Osteoblast (primary cell): ENCODE measurements at places on chromosomes 3 and 15.
A peak's percentile ranks its signal among the peaks of the same experiment; 100 is the strongest.

- DNase-seq, result no peak
These were observed 794.4 kb upstream of the LMCD1 start for GRCh38 chr3:7707187-7707586.

- DNase-seq, result no peak
These were observed 111.9 kb downstream of the OXSM start for GRCh38 chr3:25901796-25902195.

GRCh38 chr3:122694966-122695365 is 14.3 kb downstream of the PARP14 start:
- DNase-seq, result no peak

DNA sequence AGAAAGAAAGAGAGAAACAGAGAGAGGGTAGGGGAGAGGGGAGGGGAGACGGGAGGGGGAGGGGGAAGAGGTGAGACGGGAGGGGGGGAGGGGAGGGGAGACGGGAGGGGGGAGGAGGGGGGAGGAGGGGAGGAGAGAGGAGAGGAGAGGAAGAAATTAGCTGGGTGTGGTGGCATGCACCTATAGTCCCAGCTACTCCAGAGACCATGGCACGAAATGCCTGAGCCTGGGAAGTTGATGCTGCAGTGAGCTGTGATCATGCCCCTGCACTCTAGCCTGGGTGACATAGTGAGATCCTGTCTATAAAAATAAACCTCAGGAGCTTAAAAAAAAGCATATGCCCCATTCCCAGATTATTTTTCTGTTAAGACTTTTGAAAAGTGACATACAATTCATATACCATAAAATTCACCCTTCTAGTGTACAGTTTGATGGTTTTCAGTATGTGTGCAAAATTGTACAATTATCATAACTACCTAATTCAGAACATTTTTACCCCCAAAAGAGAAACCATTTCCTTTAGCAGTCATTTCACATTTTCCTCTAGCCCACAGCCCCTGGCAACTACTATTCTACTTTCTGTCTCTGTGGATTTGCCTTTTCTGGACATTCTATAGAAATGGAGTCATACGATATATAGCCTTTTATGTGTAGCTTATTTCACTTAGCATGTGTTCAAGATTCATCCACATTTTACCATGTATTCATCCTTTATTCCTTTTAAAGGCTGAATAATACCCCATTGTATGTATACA is 699.6 kb downstream of the FHIT start:
- no peak for DNase-seq

DNA sequence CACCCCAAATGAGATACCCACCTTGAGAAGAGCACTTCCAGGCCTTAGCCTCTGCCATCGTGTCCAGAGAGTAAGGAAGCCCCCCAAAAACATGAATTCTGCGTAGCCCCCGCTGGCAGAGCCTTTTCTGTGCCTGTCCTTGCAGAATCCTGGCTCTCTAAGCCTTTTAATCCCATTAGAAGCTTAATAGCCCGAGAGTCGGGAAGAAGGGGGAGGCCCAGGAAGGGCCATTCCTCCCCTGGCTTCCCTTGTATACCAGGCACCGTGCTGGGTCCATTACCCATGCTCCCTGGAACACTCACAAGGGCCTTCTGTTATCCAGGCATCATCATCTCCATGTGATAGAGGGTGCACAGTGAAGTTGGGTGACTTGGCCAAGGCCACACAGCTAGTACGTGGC is 7.1 kb downstream of the SPTBN5 start:
- DNase-seq, result peak; percentile 70

- DNase-seq, result no peak
These were observed 6.6 kb upstream of the CCNL1 start for GRCh38 chr3:157166561-157166960.

DNA sequence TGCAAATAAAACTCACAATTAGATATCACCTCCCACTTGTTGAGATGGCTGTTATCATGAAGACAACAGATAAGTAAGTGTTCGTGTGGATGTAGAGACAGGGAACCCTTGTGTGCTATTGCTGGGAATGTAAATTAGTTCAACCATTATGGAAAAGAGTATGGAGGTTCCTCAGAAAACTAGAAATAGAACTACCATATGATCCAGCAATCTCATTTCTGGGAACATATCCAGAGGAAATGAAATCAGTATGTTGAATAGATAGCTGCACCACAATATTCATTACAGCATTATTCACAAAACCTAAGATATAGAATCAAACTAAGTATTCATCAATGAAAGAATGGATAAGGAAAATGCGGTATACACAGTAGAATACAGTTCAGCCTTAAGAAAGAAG is 418.7 kb upstream of the CNTN6 start:
- DNase-seq, result no peak

GRCh38 chr15:91348752-91349500 is 248.9 kb downstream of the SV2B start:
- DNase-seq, result no peak

DNA sequence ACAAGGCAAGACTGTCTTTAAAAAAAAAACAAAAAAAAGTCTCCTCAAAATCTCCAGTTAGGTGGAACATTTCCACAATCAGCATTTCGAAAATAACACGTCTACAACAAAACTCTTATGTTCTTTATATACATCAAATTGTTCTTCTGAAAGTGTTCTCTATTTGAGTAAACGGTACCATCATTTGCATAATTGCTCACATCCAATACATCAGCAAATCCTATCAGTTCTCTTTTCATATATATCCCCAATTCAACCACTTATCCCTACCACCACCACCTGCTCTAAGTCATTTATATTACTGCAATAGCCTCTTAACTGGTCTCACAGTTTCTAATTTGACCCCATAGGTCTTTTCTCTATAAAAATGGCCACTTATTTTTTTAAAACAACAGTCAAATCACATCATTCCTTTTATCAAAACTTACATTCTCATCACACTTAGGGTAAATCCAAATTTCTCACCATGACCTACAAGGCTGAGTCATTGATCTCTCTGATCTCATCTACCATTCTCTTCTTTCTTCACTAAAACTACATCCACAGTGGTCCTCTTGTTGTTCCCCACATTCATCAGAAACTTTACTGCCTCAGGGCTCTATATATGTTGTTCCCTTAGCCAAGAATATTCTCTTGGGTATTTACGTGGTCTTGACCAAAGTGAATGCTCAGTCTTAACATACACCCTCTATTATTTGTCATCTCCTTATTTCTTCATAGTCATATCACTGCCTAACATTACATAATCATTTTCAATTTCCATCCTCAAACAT is 237.0 kb downstream of the SCAPER start:
- no peak for DNase-seq

GRCh38 chr3:138909904-138910303 is 37.0 kb downstream of the FOXL2 start:
- peak; percentile 44 for DNase-seq

GRCh38 chr3:72657666-72658065 is 190.6 kb downstream of the SHQ1 start:
- no peak for DNase-seq

GRCh38 chr3:156981005-156981404 is 154.9 kb downstream of the LEKR1 start:
- no peak for DNase-seq

GRCh38 chr3:131917006-131917405 is 117.8 kb downstream of the CPNE4 start:
- DNase-seq, result no peak

GRCh38 chr3:73391984-73392383 is 232.8 kb downstream of the PDZRN3 start:
- no peak for DNase-seq

DNA sequence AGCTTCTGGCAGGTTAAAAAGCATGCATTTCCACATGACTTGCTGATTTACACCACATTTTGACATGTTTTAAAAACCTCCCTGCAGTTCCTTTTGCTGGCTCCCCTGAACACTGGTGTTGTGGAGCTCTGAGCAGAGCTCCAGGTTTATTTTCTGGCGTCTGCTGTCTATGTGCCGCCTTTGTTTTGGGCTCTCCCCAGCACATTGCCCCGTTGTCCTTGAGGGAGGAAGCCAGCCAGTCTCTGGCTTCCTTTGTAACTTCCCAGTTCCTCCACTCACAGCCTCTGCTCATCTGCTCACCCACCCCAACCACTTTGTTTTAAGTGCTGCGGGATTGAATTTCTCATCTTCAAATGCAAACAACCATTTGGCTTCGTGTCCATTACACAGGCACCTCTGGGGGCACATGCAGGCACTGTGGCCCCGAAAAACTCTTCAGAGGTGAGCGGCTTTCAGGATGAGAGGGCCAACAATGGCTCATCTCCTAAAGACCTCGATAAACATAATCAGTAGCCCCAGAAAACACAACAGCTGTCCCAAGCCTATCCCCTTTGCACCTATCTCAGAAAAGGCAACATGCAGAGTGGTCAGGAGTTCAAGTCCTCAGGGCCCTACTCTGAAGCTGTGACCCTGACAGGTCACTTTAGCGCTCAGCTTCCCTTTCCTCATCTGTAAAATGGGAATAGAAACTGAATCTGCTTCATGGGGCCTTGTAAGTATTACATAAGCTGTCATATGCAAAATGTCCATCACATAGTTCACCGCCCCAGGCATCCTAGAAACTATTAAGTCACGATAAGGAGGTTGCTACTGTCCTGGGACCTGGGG is 1.3 kb upstream of the MEF2A start:
- peak; percentile 85 for DNase-seq

DNA sequence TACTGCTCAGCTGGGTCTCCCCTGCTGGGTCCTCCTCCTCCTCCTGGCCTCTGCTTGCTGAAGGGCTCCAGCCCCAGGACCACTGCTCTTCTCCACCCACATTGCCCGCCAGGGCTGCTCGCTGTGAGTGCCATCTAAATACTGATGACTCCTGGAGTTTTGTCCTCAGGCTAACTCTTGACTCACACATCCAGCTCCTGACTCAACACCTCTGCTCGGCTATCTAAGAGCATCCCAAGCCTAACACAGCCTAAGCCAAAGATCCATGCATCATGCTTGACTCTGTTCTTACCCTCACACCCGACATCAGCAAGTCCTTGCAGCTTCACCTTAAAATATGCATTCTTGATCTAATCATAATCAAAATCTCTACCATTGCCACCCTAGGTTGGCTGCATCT is 260.2 kb downstream of the KLF13 start:
- DNase-seq, result no peak

DNA sequence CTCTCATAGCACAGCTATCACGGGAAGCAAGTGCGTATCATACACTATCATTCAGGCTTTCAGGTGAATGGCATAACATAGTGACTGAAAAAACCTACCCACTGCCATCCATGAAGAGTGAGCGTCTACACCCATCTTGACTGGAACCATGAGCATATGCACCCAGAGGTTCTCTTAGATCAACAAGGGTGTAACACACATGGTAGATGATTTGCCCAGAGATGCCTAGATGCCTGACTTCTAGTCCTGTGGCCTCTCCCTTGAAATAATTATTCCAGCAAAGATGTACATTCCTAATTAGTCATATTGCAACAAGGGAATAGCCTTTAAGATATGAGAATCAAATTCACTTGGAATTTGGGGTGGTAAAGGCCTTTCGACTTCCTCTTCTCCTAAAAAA is 228.4 kb downstream of the GREM1 start:
- no peak for DNase-seq

- peak; percentile 35 for DNase-seq
These were observed 1.5 kb upstream of the P2RY12 start for GRCh38 chr3:151386056-151386455.
